ENCODE measurements at places on chromosomes 12 and 14. TPM values are rescaled to one million over a fixed set of nuclear protein-coding genes. Genes with fewer than 3 reads are reported as not detected.

GRCh38 chr12:15230751-15231150 lies 9.5 kb upstream of the RERG start:
- no peak for DNase-seq

GRCh38 chr14:35420036-35420811 lies 15.7 kb upstream of the NFKBIA start:
- DNase-seq, result no peak

GRCh38 chr14:45364565-45365156 lies 111.7 kb upstream of the MIS18BP1 start:
- no peak for DNase-seq

DNA sequence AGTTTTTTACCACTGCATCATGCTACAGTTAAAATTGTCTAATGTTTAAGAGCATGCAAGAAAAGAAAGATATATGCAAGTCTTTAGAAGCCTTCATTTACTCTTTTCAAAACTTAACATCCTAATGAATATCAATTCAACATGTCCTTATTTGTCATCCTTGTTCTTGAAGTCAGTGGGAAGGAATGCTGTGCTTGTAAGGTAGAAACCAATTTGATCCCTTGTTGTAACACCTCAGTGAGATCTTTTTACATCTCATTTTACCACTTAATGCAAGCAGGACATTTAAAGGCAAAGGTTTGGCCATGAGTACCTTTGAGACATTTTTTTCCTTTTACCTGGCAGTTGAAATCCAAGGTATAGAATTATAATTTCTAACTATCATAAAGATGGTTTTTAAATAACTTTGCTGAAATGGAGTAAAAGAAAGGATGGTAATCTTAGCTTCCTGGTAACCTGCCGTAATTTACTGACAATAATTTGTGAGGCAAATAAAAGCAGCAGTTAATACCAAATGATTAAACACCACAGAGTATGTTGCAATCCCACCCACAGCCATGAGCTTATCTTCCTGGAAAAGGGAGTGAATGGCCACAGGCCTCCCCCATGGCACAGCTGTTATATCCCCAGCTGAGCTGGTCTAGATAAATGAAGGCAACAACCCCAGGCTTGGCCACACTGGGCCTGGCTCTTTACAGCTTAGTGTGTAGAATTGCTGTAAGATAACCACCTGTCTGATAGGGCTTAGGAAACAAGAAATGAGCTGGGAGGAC lies 33.2 kb upstream of the STRN3 start:
- no peak for DNase-seq

- no peak for DNase-seq
These were observed 21.5 kb downstream of the EFCAB11 start for GRCh38 chr14:89933002-89933401.

- DNase-seq, result no peak
These were observed 377.5 kb downstream of the EGLN3 start for GRCh38 chr14:33573301-33573880.

DNA sequence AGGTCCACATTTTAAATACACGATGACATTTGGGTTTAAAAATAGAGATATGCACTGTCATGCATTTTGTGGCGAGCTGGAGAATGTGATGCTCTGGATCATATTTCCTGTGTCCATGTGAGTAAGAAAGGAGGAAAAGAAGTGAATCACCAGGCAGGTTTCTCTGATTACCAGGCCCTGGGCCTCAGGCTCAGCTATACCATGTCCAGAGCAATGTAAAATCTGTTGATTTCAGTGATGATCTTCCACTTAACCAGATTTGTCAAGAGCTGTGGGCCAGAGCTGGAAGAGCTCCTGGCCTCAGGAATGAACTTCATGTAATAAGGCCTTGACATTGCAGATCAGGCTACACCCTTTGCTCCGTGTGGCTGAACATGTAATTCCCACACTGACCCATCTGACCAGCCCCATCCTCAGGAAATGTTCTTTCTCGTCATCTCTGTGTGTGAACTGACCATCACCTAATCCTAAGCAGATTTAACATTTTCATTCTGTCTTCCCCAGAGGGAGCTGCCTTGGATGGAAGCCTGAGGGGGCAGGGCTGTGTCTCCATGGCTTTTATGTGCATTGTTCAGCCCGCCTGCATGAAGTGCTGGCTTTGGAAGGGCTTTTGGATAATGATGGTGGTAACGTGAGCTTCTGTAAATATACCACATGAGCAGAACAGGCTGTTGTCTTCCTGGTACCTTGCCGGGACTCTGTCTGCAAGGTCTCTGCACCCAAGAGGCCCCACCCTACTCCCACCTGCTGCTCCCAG lies 54.5 kb downstream of the CRACR2A start:
- peak; percentile 13 for DNase-seq

DNA sequence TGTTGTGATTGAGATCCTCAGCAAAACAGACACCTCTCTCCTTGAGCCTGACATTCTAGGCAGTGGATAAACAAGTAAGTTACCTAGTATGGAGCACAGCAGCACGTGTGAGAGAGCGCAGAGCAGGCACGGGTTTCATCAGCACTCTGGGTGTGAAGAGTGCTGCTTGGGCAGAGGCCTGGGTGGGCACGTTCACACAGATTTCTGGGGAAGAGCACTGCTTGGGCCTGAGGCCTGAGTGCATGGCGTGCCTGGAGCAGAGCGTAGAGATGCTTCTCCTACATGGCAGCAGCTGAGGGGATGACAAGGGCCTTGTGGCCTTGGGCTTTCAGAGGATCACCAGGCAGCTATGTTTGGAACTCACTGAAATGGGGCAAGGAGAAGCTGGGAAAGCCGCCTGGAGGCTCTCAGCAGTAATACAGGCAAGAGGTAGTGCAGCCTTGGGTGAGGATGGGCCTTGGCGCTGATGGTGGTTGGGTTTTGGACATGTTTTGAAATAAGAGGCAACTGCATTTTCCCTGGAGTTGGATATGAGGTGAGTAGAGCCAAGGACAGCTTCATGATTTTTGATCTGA lies 17.6 kb downstream of the CKB start:
- peak; percentile 32 for DNase-seq

GRCh38 chr12:20404576-20405346 lies 36.4 kb downstream of the PDE3A start:
- no peak for DNase-seq

- no peak for DNase-seq
These were observed 92.9 kb downstream of the HMGA2 start for GRCh38 chr12:65916991-65917695.

DNA sequence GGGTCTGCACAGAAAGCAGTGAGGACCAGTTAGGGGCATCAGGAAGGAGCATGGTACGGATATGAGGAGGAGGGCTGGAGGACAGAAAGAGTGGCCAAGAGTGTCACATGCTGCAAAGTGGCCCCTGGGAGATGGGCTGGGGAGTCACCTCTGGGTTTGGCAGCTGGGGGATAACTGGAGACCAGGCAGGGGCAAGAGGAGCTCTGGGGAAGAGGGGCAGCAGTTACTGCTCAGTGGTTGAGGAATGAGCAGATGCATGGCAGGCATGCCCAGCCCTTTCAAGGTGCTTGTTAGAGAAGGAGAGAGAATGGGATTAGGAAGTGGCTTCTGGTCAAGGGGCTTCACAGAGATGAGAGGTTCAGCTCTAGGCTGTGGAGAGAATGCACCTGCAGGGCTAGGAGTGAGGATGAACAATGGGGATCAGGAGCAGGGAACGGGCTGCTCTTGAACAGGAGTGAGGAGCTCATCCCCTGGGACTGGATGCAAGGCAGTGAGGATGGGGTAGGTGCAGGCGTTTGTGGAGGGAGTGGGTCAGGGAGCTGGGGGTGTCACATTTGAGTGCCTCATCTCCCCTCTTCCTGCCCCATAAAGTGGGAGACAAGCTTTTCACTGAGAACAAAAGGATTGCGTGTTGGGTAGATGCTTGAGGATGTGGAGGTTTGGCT lies 127.5 kb downstream of the PAPOLA start:
- no peak for DNase-seq

GRCh38 chr14:69288011-69288771 lies 28.2 kb downstream of the GALNT16 start:
- DNase-seq, result peak; percentile 47

- DNase-seq, result no peak
These were observed 89.7 kb downstream of the FGD4 start for GRCh38 chr12:32489070-32489469.

GRCh38 chr14:36646664-36647416 lies 14.8 kb upstream of the PAX9 start:
- DNase-seq, result no peak

DNA sequence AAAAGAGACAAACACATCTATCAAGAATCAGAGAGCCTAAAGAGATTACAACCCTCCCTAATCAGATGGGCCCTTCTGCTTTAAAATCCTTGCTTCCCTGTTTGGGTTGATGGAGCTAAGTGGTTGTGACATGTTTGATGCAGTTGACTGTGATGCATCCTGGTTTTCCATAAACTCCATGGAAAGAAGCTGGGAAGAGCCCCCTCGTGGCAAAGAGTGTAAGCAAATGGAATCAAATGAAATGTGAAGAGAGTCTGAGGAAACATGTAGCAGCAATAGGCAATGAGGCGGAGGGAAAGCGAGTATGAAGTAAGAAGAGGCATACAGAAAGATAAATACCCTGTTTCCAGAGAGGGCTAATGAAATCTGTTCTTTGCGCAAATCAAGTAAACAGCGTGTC lies 70.4 kb upstream of the SLCO1C1 start:
- peak; percentile 92 for DNase-seq

GRCh38 chr12:4412465-4412864 lies 33.0 kb upstream of the FGF23 start:
- peak; percentile 6 for DNase-seq

GRCh38 chr12:114405519-114406271 lies at the start of gene TBX5:
Gene TBX5, minus strand, starts transcription at chr12:114406144. Its CDS starts 2,246 bp downstream, at chr12:114403898.
- DNase-seq, result no peak

- no peak for DNase-seq
These were observed 75.1 kb downstream of the ADGRD1 start for GRCh38 chr12:131028587-131029338.

GRCh38 chr14:92847278-92847677 lies 53.2 kb downstream of the GOLGA5 start:
- DNase-seq, result no peak

DNA sequence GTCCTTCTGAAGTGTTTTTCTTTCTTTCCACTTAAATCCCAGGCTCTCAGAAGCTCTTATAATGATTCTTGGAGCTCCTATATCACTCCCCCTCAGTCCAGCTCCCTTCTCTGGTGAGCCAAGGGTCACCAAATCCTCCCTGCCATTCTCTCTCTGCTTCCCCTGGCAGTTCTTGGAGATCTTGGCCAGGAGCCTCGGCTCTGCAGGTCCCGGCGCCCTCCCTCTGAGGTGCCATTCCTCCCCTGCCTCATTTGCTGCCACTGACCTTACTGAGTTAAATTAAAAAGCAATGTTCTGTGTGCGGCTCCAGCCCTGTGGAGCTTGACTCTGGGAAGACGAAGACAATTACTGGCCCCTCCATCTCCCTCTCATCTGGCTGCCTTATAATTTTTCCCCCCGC lies 7.0 kb downstream of the CISTR start:
- DNase-seq, result no peak

- peak; percentile 64 for DNase-seq
These were observed at the start of gene PALS1 for GRCh38 chr14:67241411-67242167. Gene PALS1, plus strand, starts transcription at chr14:67241435. Its CDS starts 37,736 bp downstream, at chr14:67279171.

DNA sequence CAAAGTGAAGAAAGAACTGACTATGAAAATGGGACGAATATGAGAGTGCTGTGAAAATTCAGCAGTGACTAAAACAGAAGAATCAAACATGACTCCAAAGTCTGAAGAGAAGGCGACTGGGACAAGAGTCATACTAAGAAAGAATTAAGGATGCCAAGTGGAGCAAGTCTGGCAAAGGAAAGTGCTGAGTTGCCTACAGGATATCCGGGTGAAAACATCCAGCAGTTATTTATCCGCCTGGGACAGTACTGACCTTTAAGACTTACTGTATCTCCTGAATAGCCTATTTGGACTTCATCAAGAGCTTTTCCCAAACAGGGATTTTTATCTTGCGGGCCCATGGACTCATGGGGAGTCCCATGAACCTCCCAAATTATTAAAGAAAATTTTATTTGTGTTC lies 41.1 kb downstream of the KICS2 start:
- peak; percentile 84 for DNase-seq

DNA sequence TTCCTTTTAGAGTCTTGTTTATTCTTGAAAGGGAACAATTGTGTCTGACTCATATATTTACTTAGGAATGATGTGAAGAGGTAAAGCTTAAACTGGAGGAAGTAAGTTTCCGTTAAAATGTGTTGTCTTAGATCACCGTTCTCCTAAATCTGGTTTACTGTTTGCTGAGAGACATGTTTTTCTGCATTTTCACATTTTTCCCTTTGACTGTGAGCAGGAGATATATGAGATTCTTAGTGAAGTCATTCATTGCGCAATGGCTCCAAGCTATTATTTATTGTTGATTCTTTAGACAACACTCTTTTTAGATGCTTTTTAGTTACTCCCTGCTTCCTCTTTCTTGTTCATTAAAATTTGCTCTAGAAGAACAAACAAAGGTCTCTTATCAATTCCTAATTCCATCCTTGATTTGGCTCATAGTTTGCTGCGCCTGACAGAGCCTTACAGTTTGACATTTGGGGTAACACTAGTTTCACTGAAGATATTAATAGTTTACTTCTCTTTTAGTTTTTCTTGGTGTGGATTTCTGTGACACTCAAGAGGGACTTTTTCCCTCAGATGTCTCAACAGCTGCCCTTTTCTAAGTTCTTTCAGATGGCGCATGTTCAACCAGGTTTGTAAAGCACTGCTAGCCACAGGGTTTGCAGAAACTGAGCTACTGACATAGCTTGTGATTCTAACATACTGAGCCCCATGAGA lies 11.4 kb downstream of the CLECL1 start:
- peak; percentile 68 for DNase-seq

- DNase-seq, result no peak
These were observed 61.0 kb upstream of the PTHLH start for GRCh38 chr12:28033538-28033915.

- peak; percentile 73 for DNase-seq
These were observed 56.5 kb upstream of the ANO4 start for GRCh38 chr12:100738086-100738485.

- no peak for DNase-seq
These were observed 109.7 kb upstream of the LHX5 start for GRCh38 chr12:113581342-113581741.

DNA sequence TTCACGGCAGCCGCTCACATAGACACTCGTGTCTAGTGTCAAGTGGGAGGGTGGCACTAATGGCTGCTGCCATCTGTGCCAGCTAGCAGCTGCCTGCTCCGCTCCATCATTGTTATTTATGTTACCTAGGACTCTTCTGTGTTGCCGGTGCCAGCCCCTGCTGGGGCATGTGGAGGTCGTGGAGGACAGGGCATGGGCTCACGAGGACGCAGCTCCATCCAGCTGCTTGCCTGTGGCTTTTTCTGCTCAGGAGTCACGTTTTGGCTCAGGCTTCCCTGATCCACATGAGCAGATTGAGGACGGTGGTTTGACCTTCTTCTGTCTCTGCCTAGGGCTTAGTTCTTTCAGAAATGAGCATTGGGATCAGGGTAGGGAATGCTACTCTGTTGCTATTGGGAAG lies 31.2 kb downstream of the TPCN1 start:
- DNase-seq, result no peak

KERA gene
- not detected for total RNA-seq

PTGER2 gene
- total RNA-seq, result not detected

KRT78 gene
- total RNA-seq, result not detected

SOX5 gene
- total RNA-seq, result 10.4 TPM

C14orf39 gene
- not detected for total RNA-seq

SERPINA12 gene
- not detected for total RNA-seq

AKAP5 gene
- 0.16 TPM for total RNA-seq

FBRSL1 gene
- total RNA-seq, result 5.5 TPM

TMPRSS12 gene
- not detected for total RNA-seq

FLRT2 gene
- total RNA-seq, result 2.1 TPM

ITGB7 gene
- 18.8 TPM for total RNA-seq

ASCL1 gene
- total RNA-seq, result 0.29 TPM

PLA2G1B gene
- total RNA-seq, result not detected
